ENCODE measurements at places on chromosomes 7 and 10. TPM values are rescaled to one million over a fixed set of nuclear protein-coding genes. Genes with fewer than 3 reads are reported as not detected.

DNA sequence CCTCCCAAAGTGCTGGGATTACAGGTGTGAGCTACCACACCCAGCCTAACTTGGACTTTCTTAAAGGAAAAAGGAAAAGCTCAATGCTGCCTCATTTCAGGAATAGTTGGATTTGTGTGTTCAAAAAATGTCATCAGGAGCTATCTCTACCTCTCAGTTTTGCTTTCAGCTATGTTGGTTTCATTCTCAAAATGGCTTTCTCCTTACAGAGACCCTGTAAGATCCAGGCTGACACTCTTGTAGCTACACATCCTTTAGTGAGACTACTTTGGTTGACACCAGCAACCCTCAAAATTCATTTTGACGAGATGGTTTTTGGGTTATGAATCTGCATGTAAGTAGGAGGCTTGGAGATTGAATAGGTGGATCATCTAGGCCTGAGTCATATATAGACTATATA is 269.7 kb upstream of the SORCS1 start:
- H3K4me3 ChIP-seq: no peak overlapping the region
- DNase-seq: no peak
- H3K27me3 ChIP-seq: no peaks in the 10 kb centered on the region
- no peaks in the 10 kb centered on the region for H3K4me1 ChIP-seq
- no peak overlapping the region for H3K27ac ChIP-seq
- no peaks in the 10 kb centered on the region for H3K36me3 ChIP-seq

- no peaks in the 10 kb centered on the region for H3K4me1 ChIP-seq
- peaks cover 49% of the 10 kb centered on the region for H3K36me3 ChIP-seq
- H3K27me3 ChIP-seq: no peaks in the 10 kb centered on the region
- H3K4me3 ChIP-seq: no peak overlapping the region
- no peak overlapping the region for H3K27ac ChIP-seq
Measured at GRCh38 chr10:103333934-103334520, 16.9 kb downstream of the PCGF6 start.

- no peak overlapping the region for H3K4me3 ChIP-seq
- H3K36me3 ChIP-seq: no peaks in the 10 kb centered on the region
- H3K27ac ChIP-seq: no peak overlapping the region
Measured at GRCh38 chr7:122166740-122167139, 22.7 kb upstream of the AASS start.

- no peak overlapping the region for H3K27ac ChIP-seq
- no peak overlapping the region for H3K4me3 ChIP-seq
- H3K36me3 ChIP-seq: no peaks in the 10 kb centered on the region
Measured at GRCh38 chr7:50149369-50149768, 56.3 kb upstream of the ZPBP start.

The NEUROD6 gene
- polyA plus RNA-seq: 0.54 TPM
